ENCODE measurements at places on chromosomes 5 and 9.
A peak's percentile ranks its signal among the peaks of the same experiment; 100 is the strongest.

- no peak for DNase-seq
Observed at GRCh38 chr5:145598983-145599382, 236.2 kb downstream of the PRELID2 start.

- DNase-seq, result no peak
Observed at GRCh38 chr5:158462349-158463114, 603.6 kb upstream of the CLINT1 start.

- DNase-seq, result no peak
Observed at GRCh38 chr5:109177227-109177626, 232.5 kb downstream of the PJA2 start.

GRCh38 chr5:80161165-80161564 is 94.7 kb downstream of the SERINC5 start:
- no peak for DNase-seq

GRCh38 chr5:6578676-6579343 is 54.0 kb downstream of the NSUN2 start:
- no peak for DNase-seq

DNA sequence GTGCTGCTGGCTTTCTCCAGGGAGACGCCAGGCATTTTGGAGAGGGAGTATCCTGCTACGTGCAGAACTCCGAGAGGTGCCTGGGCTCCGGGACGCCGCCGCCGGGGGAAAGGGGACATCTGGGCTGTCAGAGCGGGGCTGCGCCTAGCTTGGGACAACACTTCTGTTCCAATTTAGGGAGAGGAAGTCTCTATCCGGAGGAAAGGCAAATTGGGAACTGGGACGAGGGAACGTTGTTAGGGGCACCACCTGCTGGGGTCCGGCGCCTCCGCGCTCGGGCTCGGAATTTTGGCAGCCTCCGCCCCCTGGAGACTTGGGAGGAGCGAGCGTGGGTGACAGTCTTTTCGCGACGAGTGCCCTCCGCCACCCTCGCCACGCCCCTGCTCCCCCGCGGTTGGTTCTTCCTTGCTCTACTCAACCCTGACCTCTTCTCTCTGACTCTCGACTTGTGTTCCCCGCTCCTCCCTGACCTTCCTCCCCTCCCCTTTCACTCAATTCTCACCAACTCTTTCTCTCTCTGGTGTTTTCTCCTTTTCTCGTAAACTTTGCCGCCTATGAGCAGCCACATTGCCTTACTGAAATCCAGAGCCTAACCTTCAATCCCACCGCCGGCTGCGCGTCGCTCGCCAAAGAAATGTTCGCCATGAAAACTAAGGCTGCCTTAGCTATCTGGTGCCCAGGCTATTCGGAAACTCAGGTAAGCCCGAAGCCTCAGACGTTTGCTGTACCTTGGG is 1.6 kb downstream of the TSLP start:
- peak; percentile 68 for DNase-seq

- no peak for DNase-seq
Observed at GRCh38 chr5:154806176-154806575, 44.2 kb downstream of the FAXDC2 start.

DNA sequence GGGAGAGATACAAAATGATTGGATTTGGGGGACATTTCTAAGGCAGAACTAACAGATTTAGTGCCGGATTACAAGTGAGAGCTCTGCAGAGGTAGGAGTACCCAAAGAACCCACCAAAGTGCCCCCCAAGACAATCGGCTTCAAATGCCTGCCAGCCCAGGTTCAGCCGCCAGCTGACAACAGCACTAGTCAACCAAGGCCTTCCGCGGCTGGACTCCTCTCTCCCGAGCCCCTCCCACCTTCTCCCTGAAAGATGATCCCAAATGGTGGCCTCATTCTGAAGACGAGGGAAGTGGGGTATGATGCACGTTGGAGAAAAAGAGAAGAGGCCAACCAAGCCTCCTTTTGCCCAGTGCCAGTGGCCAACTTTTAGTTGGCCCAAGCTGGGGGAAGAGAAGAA is 210.4 kb upstream of the SLC30A5 start:
- no peak for DNase-seq

- no peak for DNase-seq
Observed at GRCh38 chr5:94558028-94558427, 60.4 kb downstream of the KIAA0825 start.

DNA sequence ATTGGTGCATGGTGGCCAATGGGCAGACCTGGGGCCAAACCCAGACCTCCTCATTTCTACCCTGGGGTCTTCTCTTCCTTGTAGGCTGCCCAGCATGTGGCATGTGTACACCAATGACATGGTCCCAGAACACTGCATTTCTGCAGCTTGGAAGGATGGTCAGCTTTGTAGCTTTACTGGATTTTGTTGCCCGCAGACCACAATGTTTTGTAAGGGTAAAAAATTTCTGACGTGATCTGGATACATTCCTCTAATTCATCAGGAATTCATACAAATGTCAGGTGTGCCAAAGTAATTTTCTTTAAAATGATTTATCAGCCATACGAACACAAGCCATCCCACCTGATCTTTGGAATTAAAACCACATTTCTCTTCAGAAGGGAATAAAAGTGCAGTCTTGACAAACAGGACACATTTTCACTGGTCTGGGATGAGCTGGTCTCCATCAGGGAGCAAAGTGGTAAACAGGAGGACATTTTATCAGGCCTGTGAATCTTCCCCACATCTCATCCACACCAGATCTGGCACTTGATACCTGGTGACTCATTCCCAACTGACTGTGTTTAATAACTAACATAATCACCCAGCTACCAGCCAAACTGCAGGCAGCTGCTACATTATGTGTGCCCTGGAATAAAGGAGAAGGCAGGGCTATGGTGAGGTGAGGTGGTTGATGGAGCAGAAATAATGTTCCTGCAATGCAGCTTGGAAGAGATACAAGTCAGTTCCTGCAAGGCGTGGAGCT is 103.9 kb downstream of the SPOCK1 start:
- no peak for DNase-seq

DNA sequence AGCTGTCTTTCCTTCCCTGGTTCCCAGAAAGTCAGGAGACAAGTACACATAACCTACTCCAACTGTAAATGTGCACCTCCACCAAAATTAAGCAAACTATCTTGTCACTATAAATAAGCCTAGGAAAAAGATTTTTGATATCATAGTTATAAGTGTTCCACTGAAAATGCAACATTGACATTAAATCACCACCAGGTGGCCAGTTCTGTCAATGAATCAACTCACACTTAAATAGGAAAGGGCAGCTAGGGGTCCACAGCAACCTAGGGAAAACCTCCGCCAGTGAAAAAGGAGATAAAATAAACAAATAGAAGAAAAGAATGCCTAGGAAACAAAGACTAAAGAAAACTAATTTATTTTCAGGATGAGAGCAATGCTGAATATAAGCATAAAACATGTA is 243.0 kb upstream of the PTPRD start:
- no peak for DNase-seq

DNA sequence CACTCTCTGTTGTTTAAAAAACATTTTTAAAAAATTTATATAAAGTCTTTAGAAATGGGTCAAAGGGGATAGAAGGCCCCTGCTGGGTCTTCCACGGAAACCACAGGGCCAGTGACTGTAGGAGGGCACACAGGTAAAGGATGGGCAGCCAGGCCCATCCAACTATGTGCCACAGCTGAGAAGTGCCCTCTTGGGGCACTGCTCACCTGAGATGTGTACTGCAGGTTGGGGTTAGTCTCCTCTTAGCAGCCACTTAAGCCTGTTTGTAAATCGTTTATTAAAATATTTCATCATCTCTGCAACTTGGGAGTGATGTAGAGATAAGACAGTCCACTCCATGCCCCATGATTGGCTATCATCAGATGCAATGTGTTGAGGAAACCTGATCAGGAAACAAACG is 222.4 kb downstream of the DIRAS2 start:
- no peak for DNase-seq

DNA sequence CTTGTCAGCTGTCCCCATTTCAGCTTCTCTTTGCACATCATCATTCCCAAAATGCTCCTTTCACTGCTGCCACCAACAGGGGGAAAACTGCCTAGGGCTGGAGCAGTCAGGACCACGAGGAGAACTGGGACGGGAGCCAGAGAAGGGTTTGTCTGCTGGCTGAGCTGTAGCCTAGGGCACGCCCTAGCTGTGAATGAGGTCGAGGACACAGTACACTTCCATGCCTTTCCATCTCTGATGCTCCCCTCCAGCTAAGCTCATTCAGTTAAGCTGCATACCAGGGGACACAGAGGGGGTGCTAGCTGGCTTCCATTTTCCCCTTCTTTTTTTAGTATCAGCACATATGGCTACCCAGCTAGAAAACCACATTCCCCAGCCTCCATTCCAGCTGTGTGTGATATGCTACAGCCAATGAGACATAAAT is 64.7 kb downstream of the STK10 start:
- DNase-seq, result peak; percentile 86

DNA sequence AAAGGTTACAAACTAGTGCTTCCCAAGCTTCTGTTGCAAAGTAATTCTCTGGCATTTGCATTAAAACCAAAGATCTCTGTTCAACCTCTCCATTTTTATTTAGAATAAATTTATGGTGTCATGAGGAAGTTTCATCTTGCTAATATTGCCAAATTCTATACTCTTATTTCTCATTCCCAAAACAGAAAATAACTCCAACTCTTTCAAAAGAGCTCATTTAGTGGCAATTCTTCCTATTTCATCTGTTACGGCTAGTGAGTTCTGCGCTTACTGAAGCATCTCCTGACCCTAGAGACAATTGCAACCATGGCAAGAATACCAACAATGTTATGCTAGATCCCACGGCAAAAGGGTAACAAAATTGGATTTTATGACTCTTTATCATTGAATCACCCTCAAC is 97.0 kb downstream of the HINT1 start:
- DNase-seq, result no peak

GRCh38 chr5:82657033-82657699 is 379.0 kb upstream of the RPS23 start:
- DNase-seq, result no peak

DNA sequence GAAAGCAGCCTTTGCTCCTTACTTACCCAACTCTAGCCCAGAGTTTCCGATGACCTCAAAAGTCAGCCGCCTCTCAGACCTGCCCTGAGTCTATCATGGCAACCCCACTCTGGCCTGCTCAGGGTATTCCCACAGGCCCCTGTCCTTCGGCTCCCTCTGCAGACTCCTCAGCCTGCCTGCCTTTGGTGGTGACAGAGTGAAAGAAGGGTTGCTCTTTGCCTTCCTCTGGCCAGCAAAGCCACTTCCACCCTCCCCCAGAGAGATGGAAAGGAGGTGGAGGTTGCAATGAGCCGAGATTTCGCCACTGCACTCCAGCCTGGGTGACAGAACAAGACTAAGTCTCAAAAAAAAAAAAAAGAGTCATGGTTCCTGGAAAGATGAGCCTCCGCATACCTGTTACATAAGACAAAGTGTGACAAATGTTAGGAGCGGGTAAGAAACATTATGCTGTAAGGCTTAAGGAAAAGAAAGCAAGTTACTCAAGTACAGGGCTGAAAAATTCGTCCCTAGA is 2.3 kb upstream of the SMIM33 start:
- no peak for DNase-seq

DNA sequence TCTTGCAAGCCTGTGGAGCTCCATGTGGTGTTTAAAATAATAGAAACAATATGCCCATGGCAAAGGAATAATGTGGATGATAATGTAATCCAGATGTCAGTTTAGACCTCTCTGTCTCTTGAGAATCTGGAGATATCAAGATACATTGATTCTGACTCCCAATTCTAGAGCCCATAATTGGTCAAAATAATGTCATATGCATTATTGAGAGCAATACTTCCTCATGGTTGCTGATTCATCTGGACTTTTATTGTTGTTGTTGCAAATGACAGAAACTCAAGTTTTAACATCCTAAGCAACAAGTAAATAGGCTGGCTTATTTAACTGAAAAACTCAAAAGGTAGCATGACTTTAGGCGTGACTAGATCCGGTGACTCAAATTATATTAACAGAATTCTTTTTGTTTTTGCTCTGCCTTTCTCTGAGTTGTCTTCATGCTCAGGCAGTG is 152.1 kb downstream of the PCSK1 start:
- no peak for DNase-seq

- DNase-seq, result no peak
Observed at GRCh38 chr5:176965633-176966032, 40.9 kb downstream of the UIMC1 start.

DNA sequence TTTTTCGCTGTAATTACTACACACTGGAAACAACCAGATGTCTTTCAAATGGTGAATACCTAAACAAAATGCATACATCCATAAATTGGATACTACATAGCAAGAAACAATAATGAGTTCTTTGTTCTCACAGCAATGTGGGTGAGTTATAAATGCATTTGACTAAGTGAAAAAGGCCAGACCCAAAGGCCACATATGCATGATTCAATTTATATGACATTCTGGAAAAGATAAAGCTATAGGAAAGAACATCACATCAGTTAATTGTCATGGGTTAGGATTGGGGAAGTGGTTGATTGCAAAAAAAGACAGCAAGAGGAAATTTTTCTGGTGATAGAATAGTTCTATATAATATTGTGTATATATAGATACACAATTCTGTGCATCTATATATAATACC is 198.9 kb downstream of the CYLC2 start:
- DNase-seq, result no peak

DNA sequence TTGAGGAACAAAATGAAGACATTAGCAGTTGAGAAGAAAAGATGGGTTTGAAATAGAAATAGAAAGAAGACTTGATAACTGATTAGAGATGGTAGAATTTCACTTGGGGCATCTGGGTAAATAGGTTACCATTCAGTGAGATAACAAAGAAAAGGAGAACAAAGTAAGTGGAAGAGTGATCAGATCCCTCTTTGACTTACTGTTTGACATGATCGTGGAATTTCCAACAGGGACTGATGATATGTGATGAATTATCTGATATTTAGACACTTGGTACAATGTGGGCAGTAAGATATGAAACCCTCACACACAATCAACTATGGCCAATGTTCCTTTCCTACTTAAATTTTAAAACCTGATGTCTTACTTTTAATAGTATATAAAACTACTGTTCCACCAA is 70.1 kb upstream of the STARD4 start:
- no peak for DNase-seq

GRCh38 chr9:104177676-104178075 is 83.6 kb downstream of the SMC2 start:
- no peak for DNase-seq

DNA sequence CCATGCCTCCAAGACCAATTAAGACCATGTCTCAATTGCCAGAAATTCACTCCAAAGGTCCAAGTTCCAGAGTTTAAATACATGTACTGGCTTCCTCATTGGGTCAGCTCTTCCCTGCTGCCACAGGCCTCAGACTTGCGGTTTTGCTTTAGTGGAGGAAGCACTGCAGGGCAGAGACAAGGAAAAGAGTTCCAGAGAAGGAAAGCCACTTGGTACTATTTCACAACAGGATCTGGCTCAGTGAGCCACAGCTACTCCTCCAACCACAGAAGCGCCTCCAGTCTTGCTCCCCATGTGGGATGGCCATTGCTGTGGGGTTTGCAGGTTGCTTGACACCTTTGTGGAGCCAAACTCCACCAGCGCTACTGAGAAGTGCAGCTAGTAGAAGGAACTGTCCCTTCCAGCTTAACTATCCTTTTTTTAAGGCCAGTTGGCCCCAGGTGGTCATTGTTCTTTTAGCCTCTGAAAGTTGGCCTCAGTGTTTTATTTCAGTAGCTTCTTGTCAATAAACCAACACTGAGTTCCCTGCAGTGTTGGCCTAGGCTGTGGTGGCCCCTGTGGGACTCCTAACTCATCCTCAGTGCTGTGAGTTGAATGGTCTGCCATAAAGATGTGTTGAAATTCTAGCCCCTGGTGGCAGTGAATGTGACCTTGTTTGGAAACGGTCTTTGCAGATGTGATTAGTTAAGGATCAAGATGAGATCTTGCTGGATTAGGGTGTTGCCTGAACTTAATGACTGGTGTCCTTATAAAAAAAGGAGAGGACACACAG is 93.7 kb upstream of the DAP start:
- DNase-seq, result no peak

GRCh38 chr5:127025467-127025866 is 4.9 kb downstream of the MARCHF3 start:
- no peak for DNase-seq
